ENCODE measurements at places on chromosomes 1 and 21. TPM values are rescaled to one million over a fixed set of nuclear protein-coding genes. Genes with fewer than 3 reads are reported as not detected.

OLIG2 gene
- total RNA-seq, result not detected

DNA sequence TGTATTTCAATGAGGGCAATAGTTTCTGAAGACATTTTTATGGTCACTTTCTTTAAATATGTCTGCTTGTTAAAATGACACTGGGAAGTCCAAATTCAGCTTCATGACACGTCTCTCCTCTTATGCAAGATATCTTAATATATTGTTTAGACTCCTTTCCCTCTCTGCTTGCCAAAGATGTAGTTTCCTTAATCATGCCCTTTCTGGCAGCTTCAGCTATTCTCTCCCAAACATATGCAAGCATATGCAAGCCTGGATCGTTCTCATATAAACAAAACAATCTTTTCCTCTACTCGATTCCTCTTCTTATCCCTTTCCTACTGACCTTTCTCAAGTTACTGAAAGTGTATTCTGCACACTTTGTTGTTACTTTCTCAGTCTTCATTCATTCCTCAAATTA lies 372.2 kb downstream of the PTBP2 start:
- H3K27ac ChIP-seq, result peak overlapping the region; percentile 86
- DNase-seq, result no peak
- no peaks in the 10 kb centered on the region for H3K27me3 ChIP-seq
- H3K4me3 ChIP-seq, result no peak overlapping the region

DNA sequence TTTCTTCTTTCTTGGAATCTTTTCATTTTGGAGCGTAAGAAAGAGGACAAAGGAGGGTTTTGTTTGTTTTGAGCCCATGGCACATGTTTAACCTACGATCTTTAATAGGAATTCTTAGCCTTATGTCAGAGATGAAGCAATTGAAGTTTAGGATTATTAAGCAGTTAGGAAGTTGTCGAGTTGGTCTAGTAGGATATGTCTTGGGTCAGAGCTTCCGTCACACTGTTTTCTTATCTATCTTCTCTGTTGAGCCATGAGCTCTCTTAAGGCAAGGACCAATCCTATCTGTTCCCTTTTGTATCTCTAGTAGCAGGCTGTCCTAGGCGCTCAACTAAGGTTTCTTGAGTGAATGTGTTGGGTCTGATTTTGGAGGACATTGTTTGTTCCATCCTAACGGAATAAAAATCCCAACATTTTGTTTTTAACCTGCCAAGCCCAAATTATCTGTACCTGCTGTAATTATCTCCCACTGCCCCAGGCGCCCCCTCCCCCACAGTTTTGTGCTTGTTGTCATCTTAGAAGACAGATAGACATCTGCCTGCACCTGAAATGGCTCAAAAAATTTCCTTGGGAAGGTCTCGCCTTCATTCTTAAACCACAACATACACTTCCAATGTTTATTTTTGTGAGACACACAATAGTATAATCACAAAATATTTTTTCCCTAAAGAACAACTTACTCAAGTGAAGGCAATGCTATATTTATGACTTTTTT lies 95.3 kb upstream of the GADD45A start:
- no peak overlapping the region for H3K4me3 ChIP-seq
- peaks cover 19% of the 10 kb centered on the region for H3K4me1 ChIP-seq
- no peaks in the 10 kb centered on the region for H3K36me3 ChIP-seq
- no peaks in the 10 kb centered on the region for H3K27me3 ChIP-seq
- no peak for DNase-seq
- peak overlapping the region; percentile 17 for H3K27ac ChIP-seq

DNA sequence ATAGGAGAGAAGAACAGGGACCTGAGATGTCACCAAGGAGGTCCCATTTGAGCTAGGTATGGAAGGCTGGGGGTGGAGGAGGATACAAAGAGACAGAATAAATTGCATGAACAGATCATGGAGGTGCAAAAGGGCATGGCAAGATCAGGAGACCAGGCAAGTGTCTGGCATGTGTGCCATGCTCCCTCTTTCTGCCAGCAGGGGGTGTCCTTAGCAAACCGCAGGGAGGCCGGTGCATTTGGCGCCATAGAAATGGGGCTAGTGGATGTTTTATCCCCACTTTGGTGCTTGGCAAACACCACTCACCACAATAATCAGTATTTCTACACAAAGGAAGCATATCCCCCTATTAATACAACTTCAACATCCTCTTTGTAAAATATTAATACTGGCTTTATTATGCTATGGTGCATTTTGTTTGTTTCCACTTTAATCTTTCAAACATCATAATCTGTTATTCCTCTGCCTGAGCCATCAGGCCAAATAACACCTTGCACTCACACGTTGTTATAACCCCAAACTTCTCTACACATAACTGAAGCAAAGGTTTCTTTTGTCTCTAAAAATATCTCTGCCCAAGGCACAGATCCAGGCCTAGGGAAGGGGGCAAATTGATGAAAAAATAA lies 25.9 kb downstream of the S100A6 start:
- H3K36me3 ChIP-seq, result no peaks in the 10 kb centered on the region
- H3K4me3 ChIP-seq, result no peak overlapping the region
- no peak overlapping the region for H3K27ac ChIP-seq
- H3K4me1 ChIP-seq, result peaks cover 30% of the 10 kb centered on the region
- DNase-seq, result peak; percentile 65

DNA sequence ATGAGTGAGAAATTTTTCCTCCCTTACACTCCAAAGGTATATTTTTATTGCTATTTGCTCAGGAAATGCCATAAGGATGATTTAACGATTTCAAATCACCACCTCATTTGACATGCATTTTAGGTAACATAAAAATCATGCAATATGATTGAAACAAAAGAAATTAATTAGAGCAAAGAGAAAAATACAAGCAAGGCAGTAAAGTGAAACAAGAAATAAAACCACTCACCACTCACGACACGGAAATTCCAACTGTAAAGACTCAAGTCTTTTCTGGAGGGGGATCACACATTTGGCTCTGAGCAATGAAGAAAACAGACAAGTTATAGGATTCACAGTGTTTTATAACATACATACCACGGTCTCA lies 86.8 kb upstream of the ARHGAP29 start:
- no peak for DNase-seq
- H3K27me3 ChIP-seq, result no peaks in the 10 kb centered on the region
- H3K4me3 ChIP-seq, result no peak overlapping the region
- no peaks in the 10 kb centered on the region for H3K36me3 ChIP-seq

DNA sequence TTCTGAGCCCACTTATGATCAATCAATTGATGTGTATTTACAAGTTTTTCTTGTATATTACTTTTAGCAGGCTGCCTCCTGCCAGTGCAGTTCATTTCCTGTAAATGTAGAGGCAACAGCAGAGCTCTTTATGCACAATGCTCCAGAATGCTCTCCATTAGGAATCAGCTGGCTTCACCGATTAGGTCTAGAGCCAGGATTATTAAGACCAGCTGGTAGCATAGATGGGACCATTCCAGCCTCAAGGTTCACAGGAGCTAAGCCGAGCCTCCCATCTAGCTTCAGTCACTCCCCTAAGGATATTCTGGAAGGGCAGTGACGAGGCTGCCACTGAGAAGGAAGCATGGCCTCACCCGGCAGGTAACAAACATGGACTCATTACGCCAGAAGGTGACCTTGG lies 36.8 kb downstream of the DHRS3 start:
- no peak for DNase-seq
- H3K4me1 ChIP-seq, result no peaks in the 10 kb centered on the region
- no peak overlapping the region for H3K27ac ChIP-seq
- H3K4me3 ChIP-seq, result no peak overlapping the region
- no peaks in the 10 kb centered on the region for H3K27me3 ChIP-seq

DNA sequence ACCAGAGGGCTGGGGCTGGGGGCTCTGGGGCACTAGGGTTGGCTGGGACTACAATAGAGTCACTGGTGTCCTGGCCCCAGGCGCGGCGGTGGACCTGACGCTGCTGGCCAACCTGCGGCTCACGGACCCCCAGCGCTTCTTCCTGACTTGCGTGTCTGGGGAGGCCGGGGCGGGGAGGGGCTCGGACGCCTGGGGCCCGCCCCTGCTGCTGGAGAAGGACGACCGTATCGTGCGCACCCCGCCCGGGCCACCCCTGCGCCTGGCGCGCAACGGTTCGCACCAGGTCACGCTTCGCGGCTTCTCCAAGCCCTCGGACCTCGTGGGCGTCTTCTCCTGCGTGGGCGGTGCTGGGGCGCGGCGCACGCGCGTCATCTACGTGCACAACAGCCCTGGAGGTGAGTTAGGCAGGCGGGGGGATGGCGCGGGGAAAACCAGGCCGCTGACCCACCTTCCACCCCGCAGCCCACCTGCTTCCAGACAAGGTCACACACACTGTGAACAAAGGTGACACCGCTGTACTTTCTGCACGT lies 4.1 kb downstream of the TIE1 start:
- H3K4me3 ChIP-seq, result no peak overlapping the region
- no peaks in the 10 kb centered on the region for H3K36me3 ChIP-seq
- no peak for DNase-seq
- H3K27ac ChIP-seq, result no peak overlapping the region
- H3K4me1 ChIP-seq, result peaks cover 16% of the 10 kb centered on the region

DNA sequence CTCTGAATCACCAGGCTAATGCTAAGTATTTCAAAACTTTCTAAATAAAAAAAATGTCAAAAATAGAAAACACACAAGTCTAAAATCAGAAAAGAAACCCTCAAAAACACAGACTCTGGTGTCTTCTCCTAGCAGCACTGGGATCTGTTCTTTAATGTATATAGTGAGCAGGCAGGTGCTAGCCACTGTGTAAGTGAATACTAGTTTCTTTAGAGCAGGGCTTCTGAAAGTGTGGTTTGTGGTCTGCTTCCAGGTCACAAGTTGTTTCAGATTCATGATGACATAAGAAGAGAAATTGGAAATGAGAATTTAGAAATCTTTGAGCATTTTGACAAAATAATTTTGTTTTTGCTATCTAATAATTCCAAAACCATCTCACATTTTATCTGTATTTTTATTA lies 763.1 kb downstream of the USP25 start:
- H3K27ac ChIP-seq, result no peak overlapping the region
- H3K27me3 ChIP-seq, result no peaks in the 10 kb centered on the region
- DNase-seq, result no peak
- no peaks in the 10 kb centered on the region for H3K36me3 ChIP-seq

DNA sequence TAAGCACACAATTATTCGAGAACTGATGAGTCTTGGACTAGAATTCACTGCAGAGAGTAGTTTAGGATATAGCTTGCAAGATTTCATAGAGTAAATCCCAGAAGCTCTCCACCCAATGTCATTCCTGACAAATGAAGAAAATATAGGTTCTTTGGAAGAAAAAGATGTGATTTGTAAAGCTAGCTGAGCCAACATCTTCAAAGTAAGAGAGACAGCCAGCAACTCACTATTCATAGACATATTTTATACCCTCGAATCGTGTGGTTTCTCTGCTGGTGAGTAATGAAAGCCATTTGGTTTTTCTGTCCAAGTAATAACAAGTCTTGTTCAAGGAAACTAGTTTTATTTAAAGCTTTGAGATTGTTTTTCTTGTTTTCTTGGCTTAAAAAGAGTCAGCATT lies 165.7 kb upstream of the SYT6 start:
- DNase-seq, result no peak
- no peaks in the 10 kb centered on the region for H3K36me3 ChIP-seq
- no peaks in the 10 kb centered on the region for H3K27me3 ChIP-seq

DNA sequence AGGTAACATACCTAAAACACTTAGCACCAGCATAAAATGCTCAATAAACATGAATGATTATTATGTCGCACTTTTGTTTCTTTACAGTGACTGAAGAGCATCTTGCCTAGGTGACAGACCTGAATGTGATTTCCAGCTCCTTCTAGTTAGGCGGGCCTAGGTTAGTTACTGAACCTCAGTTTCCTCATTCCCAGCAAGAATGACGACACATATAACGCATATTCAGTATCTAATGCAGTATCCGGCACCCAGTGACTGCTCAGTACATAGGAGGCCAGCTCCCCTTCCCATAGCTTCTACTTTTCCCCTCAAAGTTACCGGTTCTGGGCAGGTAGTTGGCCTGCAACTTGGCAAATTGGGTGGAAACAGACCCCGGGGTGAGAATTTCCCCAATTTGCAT lies 763 bp downstream of the AUNIP start:
- DNase-seq, result no peak
- no peak overlapping the region for H3K27ac ChIP-seq
- peaks cover 10% of the 10 kb centered on the region for H3K4me1 ChIP-seq
- peak overlapping the region; percentile 48 for H3K4me3 ChIP-seq
- H3K36me3 ChIP-seq, result no peaks in the 10 kb centered on the region
- H3K27me3 ChIP-seq, result no peaks in the 10 kb centered on the region

- no peaks in the 10 kb centered on the region for H3K36me3 ChIP-seq
- peaks cover 5% of the 10 kb centered on the region for H3K4me1 ChIP-seq
- H3K27ac ChIP-seq, result no peak overlapping the region
- no peak for DNase-seq
These were observed 10.6 kb downstream of the CD1D start for GRCh38 chr1:158191299-158191698.

- H3K4me3 ChIP-seq, result no peak overlapping the region
- DNase-seq, result peak; percentile 34
- no peaks in the 10 kb centered on the region for H3K36me3 ChIP-seq
- H3K4me1 ChIP-seq, result peaks cover 23% of the 10 kb centered on the region
- peak overlapping the region; percentile 35 for H3K27ac ChIP-seq
These were observed 141.7 kb upstream of the HOOK1 start for GRCh38 chr1:59672851-59673572.

DNA sequence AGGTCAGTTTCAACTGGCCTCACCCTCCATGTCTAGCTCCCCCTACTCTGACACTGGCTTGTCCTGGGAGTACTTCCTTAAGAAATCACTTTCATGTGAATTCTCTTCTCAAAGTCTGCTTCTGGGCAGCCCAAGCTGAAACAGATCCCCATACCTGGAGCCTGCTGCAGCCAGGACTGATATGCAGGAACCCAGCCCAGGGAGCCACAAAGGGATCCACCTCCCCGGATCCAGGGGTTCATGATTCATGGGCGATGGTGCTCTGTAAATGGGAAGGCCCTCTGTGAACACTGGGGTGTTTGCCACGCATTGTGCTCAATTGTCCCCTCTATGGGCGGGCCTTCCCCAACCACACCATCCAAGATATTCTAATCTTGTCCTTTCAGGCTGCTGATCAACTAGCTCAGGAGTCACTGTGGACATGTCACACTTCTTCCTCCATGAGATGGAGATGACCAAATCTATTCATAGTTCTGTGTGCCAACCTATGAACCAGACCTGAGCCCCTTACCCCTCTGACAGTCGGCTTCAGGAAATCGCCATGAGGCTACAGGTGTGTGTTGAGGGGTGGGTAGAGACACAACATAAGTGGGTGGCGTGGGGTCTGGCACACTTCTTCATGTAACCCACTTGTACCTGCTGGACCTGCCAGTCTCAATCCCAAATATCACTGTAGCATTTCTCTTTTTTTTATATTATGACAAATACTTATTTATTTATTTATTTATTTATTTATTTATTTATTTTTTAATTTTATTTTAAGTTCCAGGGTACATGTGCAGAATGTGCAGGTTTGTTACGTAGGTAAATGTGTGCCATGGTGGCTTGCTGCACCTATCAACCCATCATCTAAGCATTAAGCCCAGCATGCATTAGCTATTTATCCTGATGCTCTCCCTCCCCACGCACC lies 41.8 kb downstream of the RUNX3 start:
- H3K27ac ChIP-seq, result no peak overlapping the region
- H3K36me3 ChIP-seq, result no peaks in the 10 kb centered on the region
- no peak for DNase-seq
- H3K27me3 ChIP-seq, result no peaks in the 10 kb centered on the region
- H3K4me1 ChIP-seq, result no peaks in the 10 kb centered on the region

Data from SJSA1 (cell line).